HFFc6 (cell line): ENCODE measurements at places on chromosomes 1 and 21. TPM values are rescaled to one million over a fixed set of nuclear protein-coding genes. Genes with fewer than 3 reads are reported as not detected.

Gene GJA9
- total RNA-seq = not detected in 3 replicates

- H3K27me3 ChIP-seq = no peaks in the 10 kb centered on the region
- H3K27ac ChIP-seq = no peak overlapping the region
- no peaks in the 10 kb centered on the region for H3K36me3 ChIP-seq
- H3K4me1 ChIP-seq = peaks cover 52% of the 10 kb centered on the region
- no peak for DNase-seq
Measured at GRCh38 chr1:172544481-172545104, 11.6 kb downstream of the SUCO start.

GRCh38 chr1:178810585-178810984 lies 60.3 kb downstream of the ANGPTL1 start:
- DNase-seq = no peak
- no peaks in the 10 kb centered on the region for H3K27me3 ChIP-seq
- no peak overlapping the region for H3K27ac ChIP-seq
- H3K4me1 ChIP-seq = no peaks in the 10 kb centered on the region

Gene PLA2G2D
- not detected in 3 replicates for total RNA-seq

Gene CELA2A
- total RNA-seq = not detected in 3 replicates

Gene NEGR1
- 59.3 to 77.4 TPM (median 64.5 TPM) in 3 replicates for total RNA-seq

DNA sequence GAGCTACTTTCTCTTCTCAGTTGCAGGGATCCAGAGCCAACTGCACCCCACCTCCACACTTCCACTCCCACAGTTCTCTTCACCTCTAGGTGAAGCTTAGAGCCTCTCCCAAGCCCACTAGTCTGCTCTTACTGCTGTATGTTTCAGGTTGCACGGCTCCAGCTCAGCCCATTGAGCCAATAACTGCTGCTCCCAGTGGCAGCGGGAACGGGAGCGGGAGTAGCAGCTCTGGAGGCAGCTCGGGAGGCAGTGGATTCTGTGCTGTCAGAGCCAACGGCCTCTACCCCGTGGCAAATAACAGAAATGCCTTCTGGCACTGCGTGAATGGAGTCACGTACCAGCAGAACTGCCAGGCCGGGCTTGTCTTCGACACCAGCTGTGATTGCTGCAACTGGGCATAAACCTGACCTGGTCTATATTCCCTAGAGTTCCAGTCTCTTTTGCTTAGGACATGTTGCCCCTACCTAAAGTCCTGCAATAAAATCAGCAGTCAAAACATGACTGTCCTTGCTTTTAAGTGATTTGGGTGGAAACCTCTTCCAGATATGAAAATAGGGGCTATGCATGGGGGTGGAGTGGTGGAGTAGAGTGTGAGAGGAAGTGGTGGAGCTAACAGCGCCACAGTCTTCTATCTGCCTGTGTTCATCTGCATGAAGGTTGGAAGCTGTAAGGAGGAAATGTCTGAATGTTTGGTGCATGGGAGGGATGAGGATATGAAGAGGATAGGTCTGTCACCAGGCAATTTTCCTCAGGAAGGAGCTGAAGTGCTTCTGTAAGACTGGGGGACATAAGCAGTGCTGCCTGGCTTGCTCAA lies 29.6 kb downstream of the CHIA start:
- no peak overlapping the region for H3K27ac ChIP-seq
- H3K36me3 ChIP-seq = no peaks in the 10 kb centered on the region
- H3K4me1 ChIP-seq = no peaks in the 10 kb centered on the region
- peaks cover 6% of the 10 kb centered on the region; the same call in 1 of the 2 replicates for H3K27me3 ChIP-seq

DNA sequence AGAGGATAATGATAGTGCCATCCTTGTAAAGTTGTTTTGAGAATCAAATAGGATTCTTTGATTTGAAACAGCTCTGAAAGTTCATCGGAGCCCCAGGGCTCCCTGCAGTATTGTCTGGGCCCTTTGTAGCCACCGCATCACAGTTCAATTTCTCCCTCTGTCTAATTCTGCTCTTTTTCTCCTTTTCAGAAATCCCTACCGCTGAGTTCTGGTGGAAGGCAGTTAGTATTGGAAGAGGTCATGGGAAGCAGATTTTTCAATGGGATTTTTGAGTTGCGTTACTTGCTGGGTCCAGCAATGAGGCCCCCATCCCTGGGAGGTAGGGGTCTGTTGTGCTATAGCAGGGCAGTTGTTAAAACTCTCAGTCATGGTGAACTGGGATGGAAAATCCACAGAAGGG lies 101.0 kb upstream of the DISP3 start:
- H3K27ac ChIP-seq = no peak overlapping the region
- no peaks in the 10 kb centered on the region for H3K4me1 ChIP-seq
- H3K4me3 ChIP-seq = no peak overlapping the region
- DNase-seq = no peak

Gene FCAMR
- not detected in 3 replicates for total RNA-seq

DNA sequence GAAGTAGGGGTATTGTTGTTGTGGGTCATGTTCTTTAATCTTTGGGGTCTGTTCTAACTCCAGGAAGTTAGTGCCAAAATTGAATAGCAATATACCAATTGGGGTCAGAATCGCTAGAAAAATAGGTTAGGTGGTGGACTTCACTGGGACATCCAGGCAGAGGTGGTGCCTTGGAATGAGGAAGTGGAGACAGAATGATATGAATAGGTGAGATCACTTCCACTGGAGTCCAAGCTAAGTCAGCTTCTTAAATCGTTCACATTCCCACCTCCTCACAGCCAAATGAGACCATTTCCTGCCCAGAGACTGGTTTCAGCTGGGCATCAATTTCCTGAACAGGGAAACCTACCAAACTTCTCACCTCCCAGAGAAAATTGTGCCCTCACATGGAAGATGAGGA lies 137.8 kb upstream of the RAB4A start:
- no peak overlapping the region for H3K27ac ChIP-seq
- no peak overlapping the region for H3K4me3 ChIP-seq
- no peaks in the 10 kb centered on the region for H3K4me1 ChIP-seq
- H3K27me3 ChIP-seq = peaks cover 8% of the 10 kb centered on the region
